ENCODE measurements at places on chromosomes 7 and 10.

DNA sequence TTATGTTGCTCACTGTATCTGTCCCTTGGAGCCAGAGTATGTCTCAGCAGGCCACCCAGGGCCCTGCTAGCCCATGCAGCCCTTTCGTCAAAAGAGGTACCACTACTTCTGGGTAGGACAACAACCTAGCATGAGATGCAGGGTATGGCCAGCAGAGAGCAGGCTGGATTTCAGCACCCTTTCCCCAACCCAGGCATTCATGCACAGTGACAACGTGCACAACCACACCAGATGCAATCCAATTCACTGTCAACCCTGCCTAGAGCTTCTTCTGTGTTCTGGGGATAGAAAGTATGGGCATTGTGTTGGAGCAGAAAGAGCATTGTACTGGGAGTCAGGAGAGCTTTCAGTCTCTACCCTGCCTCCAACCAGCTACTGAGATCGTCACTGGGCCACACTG, 37.9 kb downstream of the JAZF1 start:
- no peak for DNase-seq

GRCh38 chr10:82071231-82071630, 196.2 kb downstream of the NRG3 start:
- no peak for DNase-seq

- DNase-seq: no peak
Observed at GRCh38 chr7:141590666-141591065, 39.5 kb downstream of the AGK start.

GRCh38 chr10:118139321-118139720, 92.6 kb upstream of the RAB11FIP2 start:
- DNase-seq: no peak

All from fibroblast of the conjunctiva (primary cell).